CD4-positive, alpha-beta T cell treated with Interleukin-15 for 1 hour (primary cell): ENCODE measurements at places on chromosomes 5 and 9.

DNA sequence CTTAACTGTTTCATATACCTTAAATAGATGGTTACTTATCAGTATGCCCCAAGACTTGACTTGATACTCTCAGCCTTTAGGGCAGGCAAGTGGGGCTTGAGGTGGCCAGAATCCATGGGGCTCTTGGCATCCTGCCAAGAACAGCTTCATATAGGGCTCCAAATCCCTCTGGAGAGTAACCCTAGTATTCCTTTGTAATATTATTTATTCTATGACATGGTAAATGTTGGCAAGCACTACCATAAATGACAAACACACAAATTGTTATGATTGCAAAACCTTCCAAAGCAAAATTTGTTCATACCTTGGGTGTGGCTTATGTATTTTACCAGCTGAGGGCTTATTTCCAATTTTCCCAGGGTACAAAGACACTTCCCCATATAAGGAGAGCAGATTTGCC is 257.4 kb upstream of the TRPC7 start:
- DNase-seq, result no peak

- no peak for DNase-seq
These were observed 480 bp upstream of the TXNDC8 start for GRCh38 chr9:110338143-110338542.

- DNase-seq, result no peak
These were observed 457.5 kb downstream of the ENC1 start for GRCh38 chr5:74183041-74183440.

- DNase-seq, result no peak
These were observed 4.5 kb upstream of the RPL26L1 start for GRCh38 chr5:172954751-172955159.

GRCh38 chr9:8816361-8816760 is 1016.8 kb upstream of the DMAC1 start:
- no peak for DNase-seq

- no peak for DNase-seq
These were observed 1.2 kb downstream of the TPPP start for GRCh38 chr5:691817-692528.
